Epithelial cell of prostate (primary cell): ENCODE measurements at places on chromosomes 1 and 21.

DNA sequence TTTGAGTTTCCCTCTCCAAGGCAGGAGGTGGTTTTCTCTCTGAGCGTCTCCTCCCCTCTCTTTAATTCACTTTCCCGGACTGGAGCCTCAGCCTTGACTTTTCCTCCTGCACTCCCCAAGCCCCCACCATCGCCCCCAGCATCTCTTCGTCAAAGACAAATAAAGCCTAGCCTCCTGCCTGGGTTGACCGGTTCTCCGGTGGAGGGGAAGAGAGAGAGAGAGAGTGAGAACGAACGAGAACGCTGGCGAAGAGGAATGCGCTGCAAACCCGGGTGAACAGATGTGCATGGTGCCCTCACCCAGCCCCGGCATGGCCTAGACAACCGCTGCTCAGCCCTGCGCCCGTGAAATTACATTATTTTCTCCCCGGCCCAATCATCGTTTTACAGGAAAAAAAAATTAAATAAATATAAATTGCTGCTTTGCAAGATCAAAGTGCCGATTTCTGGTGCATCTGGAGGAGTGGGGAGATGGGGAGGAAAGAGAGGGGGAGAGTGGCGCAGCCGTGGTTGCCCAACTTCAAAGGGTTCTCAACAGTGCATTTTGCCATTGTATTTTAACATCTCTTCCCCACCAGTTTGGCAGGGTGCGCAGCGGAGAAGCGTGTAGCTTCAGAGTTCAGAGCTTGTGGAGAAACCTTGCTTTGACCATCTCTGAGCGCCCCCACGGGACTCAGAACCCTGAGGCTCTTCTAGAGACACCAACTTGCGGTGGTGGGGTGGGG is 11.4 kb upstream of the TBX15 start:
- DNase-seq: no peak

- DNase-seq: no peak
Observed at GRCh38 chr21:36698385-36698980, 432 bp upstream of the SIM2 start.

- no peak for DNase-seq
Observed at GRCh38 chr1:240343966-240344365, 252.3 kb downstream of the FMN2 start.

DNA sequence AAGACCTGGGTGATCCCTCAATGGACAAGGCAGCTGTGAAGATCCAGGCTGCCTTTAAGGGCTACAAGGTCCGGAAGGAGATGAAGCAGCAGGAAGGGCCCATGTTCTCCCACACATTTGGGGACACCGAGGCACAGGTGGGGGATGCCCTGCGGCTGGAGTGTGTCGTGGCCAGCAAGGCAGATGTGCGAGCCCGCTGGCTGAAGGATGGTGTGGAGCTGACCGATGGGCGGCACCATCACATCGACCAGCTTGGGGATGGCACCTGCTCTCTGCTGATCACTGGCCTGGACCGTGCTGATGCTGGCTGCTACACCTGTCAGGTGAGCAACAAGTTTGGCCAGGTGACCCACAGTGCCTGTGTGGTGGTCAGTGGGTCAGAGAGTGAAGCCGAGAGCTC is 85.2 kb downstream of the TRIM11 start:
- DNase-seq: no peak

DNA sequence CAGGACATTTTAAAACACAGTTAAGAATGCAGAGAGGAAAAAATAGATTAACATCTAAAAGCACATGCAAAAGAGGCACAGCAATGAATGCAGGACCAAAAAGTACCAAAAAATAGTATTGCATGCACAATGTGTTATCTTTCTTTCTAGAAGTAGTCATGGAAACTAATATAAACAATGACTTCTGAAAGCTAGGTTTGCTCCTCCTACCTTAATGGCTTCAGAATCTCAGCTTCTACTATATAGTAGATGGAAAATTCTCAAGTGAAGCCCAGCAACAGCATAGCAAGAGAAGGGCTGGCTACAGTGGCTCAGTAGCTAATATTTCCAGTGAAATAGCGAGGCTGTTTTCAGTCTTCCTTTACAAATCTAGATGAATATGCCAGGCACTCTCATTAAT is 125.1 kb downstream of the CRB1 start:
- no peak for DNase-seq

DNA sequence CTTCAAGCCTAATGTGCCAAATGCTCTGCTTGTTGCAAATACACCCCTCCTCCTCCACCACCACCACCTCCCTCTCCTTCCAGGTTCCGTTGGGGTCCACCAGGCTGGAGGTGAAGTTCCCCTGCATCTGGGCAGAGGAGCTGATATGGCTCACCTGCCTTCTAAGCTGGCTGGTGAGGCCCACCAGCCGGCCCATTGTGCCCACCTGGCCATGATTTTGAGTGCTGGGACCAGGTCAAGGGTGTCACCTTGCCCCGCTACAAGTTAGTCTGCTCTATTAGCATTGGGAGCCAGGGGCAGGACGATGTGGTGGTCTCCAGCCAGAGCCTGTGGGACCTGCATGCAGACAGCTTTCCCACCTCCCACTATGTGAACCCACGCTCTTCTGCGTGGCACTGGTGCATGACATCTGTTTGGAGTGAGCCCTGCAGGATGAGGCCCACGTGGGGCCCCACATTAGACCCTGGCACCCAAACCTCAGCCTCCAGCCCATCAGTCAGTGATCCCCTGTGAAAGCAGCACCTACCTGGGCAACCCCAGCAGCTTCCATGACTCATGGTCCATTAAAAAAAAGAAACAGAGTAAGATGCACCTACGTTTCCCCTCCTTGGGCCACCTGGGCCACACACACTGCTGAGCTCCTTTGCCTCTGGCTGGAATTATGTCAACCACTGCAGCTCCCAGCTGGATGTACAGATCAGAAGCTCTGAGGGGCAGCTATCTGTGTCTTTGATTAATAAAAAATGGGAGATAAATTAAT is 15.6 kb upstream of the CDCP2 start:
- DNase-seq: no peak

- no peak for DNase-seq
Observed at GRCh38 chr1:186798960-186799688, 29.6 kb upstream of the PLA2G4A start.

DNA sequence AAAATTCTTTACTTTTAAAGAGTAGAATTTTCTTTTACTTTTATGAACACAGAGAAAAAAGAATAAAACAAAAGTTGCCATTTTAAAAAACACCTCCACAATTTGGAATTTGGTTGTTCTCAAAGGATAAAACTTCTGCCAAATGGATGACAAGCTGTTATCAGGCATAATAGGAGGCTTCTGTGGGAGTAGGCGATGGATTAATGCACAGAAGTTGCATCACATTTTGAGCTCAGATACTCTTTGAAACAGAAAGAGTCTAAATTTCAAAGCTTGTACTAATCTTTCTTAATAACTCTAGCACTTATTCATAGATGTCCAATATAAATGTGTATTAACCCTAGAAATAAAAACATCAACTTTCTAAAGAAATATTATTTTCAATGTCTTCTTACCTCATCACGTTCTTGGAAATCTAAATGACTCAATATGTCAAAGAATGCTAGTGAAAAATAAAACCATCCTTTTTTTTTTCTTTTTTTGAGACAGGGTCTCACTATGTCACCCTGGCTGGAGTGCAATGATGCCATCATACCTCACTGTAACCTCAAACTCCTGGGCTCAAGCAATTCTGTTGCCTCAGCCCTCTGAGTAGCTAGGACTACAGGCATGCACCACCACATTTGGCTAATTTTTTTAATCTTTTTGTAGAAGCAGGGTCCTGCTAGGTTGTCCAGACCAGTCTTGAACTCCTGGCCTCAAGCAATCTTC is 112.8 kb upstream of the USP25 start:
- DNase-seq: no peak

GRCh38 chr1:18927082-18927653 is 24.8 kb upstream of the ALDH4A1 start:
- DNase-seq: no peak

DNA sequence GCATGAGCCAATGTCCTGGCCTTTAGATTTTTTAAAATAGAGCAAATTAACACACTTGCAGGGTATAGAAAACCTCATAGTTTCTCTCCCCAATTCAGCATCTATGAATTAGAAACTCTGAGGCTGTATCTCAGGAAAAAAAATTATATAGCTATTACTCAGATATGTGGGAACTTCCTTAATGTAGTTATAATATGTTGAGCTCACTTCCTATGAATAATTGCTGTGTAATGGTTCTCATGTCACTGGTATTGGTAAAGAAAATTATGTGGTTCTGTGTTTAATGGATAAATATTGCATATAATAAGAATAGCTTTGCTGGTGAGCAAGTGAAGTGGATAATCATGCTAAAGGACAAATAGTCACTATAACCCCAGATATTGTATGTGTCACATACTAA is 2019.8 kb downstream of the NCAM2 start:
- no peak for DNase-seq

- no peak for DNase-seq
Observed at GRCh38 chr1:236663934-236664333, 22.4 kb upstream of the ACTN2 start.

DNA sequence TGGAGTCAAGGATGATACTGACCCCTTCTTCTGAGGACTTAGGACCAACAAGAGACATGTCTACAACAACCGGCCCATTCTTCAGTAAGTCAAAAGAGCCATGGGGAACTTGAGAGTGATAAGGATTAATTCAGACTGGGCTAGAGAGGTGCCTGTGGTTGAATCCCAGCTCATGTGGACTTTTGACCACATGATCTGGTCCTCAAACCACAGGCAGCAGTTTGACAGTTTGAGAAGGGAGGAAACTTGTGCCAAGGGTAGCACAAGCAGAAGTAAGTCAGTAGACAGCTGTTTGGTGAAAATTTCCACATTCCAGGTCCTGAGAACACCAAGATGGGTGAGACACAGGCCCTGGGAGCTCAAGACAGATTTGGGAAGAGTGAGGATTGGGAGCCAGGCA is 19.8 kb downstream of the SH3BP5L start:
- no peak for DNase-seq

DNA sequence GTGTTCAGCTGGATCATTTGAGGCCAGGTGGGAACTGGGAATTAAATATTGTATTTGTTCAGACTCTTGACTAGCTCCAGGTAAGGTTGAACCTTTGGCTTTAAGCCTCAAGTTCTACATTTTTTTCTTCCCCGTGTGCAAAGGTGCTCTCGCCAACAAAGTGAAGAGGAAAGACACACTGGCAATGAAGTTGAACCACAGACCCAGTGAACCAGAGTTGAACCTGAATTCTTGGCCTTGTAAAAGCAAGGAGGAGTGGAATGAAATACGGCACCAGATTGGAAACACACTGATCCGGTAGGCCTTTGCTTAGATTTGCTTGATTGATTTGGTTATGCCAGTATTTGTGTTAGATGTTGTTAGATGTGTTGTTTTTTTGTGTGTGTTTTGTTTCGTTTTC is 25.5 kb upstream of the RCC1 start:
- no peak for DNase-seq

DNA sequence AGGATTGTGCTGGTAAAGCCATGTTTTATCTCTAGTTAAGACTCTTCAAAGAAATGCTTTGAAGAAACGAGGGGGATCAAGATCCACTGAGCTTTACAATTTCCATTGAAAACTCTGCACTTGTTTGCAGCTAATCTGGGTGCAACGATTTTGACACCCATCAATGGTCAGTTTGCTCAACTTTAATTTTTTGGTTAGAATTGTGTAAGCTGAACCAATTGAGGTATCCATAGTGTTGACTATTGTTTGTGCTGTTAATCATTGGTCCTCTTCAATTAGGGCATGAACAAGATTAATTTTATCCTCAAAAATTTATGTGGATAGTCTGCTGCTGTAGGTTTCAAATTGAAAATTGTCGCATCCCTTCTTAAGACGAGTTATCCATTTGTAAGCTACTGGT is 17.7 kb upstream of the PLXNA2 start:
- DNase-seq: no peak

DNA sequence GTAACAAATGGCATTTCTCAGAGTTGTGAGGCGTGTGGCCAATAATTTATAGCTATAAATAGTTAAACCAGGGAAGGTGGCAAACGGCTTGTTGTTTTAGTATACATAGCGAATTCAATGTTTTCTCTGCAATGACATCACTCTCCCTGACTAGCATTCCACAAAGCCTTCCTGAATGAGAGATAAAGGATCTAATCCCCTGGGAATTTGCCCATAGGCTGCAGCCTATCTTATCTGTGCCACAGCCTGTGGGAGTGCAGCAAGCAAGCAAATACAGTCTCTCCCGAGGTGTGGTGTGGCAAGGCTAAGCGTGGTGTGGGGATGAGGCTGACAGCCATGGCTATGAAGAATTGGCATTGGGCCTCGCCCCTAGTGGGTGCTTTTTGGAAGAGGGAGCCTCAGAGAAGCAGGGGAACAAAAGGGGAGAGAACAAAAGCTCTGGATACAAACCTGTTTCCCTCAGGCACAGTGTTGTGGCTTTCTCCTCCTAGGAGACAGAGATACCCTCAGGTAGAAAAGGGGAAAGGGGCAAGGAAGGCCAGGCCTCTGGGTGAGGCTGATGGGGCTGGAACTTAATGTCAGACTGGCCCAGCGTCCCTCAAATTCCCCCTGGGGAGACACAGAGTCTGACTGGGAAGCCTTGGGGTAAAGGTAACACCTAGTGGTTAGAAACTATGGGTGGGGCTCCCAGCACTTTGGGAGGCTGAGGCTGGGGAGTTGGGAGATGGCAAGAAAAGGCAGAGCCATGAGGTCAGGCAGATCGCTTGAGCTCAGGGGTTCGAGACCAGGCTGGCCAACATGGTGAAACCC is 8.9 kb downstream of the TAGLN2 start:
- DNase-seq: no peak

DNA sequence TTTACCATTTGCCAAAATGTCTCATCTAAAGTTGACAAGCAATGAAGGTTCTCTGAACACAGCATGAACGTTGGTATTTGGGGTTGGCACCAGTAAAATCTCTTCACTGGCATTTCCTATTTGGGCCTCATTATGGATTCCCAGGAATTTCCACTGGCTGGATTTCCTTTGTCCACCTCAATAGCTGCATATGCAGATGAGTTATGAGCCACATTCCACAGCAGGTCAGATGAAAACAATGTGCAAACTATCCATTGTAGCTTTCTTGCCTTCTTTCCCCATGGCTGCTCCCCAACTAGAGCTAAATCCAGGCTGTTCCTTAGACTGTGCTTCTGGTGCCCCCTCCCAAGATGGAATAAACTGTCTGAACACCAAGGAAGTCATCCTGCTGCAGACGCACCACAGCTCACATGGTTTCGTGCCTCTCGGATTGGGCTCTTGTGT is 168.1 kb upstream of the FGGY start:
- DNase-seq: no peak

GRCh38 chr1:11713095-11713494 is 21.6 kb downstream of the DRAXIN start:
- DNase-seq: no peak

DNA sequence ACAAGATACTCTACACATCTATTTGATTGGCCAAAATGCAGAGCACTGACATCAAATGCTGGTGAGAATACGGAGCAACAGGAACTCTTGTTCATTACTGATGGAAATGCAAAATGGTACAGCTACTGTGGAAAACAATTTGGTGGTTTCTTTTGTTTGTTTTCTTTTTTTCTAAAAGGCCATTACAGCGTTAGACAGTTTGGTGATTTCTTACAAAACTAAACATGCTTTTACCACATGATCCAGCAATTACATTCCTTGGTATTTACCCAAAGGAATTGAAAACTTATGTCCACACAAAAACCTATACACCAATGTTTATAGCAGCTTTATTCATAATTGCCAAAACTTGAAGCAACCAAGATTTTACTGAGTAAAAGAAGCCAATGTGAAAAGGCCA is 66.4 kb upstream of the FBXO28 start:
- DNase-seq: no peak
